ENCODE measurements at places on chromosomes 4 and X.
A peak's percentile ranks its signal among the peaks of the same experiment; 100 is the strongest.

- DNase-seq, result no peak
Measured at GRCh38 chrX:131988236-131988635, 34.9 kb upstream of the STK26 start.

DNA sequence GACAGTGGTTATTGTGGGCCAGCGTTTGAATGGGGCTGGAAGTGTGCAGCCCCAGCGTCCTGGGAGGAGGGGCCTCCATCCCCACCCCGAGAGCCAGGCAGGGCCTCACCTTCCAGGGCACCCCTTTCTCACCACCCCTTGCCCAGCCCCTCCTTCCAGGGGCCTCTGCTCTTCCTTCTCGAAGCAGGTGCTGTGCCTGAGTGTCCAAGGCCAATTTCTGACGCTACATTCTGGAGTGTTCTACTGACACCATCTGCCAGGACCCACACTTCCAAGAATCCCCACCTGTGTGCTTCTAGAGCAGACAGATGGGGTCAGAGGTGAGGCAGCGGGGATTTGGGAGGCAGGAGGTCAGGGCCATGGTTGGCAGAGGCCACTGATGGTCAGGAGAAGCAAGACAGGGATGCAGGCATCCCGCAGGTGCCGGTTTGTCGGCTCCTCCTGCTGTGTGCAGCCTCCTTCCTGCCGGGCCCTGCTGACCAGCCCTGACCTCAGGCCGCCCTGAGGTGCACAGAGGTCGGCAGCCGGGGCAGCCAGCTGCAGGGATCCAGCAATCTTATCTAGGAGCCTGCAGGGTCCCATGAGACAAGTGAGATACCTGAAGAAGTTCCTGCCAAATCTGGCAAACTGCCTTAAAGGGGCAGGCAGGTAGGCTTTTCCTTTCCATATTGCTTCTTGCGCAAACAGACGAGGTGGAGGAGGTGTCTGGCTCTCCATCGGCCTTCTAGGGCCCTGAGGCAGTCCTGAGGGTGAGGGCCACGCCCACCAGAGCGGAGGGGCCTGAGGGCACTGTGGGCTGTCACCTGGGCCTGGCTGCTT lies 18.8 kb downstream of the MSANTD1 start:
- no peak for DNase-seq

GRCh38 chr4:18106620-18107019 lies 85.1 kb upstream of the LCORL start:
- DNase-seq, result no peak

DNA sequence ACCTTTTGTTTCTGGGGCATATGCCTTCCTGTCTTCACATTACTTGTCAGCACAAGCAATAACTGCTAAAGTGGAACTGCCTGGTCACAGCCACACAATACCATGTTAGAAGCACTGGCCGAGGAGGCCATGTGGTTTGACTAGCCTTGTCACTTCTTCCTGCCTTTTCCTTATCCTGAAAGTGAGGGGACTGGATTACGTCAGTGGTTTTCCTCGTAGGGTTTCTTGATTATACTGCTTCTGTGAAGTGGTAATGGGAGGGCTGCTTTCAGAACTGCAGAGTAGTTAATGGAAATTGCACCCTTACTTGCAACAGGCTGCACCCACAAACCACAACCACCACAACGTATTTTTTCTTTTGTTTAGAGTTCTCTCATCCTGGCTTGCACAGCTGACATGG lies 26.6 kb downstream of the ZRSR2 start:
- peak; percentile 57 for DNase-seq

DNA sequence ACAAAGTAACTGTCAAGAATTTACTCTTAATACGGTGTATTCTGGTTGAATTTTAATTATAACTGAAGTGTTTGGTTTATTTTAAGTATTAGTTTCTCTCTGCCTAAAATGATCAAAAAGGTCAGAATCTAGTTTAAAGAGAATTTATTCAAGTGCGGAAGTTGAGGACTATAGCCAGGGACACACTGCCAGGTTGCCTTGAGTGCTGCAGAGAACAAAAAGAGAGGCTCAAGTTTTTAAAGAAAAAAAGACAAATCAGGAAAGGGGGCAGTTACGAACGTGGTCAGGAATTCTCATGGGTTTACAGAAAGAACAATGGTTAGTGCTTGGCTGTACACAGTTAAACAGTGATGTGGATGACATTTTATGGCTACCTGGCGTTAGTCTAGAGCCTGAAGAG lies 81.3 kb downstream of the SNX25 start:
- no peak for DNase-seq

GRCh38 chr4:100533741-100534140 lies 15.9 kb upstream of the EMCN start:
- DNase-seq, result no peak

- no peak for DNase-seq
Measured at GRCh38 chr4:88015659-88016295, 8.3 kb downstream of the PKD2 start.

DNA sequence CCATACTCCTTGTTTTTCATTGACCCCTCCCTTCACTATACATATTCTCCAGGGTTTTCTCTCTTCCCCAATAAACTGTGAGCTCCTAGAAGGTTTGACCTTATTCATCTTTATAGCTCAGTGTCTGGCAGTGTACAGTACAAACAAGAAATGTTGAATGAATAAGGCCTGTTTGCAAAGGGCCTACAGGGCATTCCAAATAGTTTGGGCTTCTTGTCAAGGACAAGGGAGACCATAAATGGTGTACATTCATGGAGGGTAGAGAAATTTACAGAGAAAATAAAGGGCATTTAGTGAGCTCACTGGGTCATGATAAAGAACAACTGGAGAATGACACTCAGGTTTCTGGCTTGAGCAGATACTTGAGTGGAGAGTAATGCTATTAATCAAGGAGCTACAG lies 47.5 kb upstream of the EIF1AX start:
- DNase-seq, result no peak

DNA sequence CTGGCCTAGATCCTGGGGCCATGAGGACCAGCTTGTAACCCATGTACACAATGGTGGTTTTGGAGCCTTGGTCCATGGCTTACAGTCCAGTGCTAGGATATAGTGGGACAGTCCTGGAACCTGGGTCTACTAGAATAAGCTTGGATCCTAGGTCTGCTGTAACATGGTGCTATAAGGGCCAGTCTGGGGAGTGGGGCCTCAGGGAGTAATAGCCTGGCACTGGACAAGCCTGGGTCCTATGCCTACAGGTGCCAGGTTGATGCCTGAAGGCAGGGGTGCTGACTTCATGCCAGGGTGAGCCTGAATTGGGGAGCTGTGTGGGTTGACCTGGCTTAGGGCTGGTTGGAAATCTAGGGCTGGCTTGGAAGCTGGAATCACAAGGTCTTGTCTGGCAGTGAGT lies 756.3 kb upstream of the ADGRL3 start:
- DNase-seq, result no peak

DNA sequence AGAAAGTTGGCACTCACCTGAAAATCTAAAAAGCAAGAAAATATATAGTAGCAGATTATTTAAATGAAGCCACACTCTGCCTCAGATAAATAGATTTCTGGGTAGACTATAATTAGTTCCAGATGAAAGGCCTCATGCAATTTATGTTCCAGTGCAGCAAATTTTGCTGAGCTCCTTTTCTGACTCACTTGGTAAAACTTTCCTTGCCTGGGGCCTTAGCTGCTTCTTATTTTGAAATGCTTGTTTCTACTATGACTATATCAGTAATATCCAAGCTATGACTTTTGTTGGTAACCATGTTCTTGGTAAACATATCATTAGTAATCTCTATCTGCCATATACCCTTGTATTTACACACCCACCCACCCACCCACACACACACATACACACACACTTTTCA lies 961.8 kb downstream of the SH3BGRL start:
- DNase-seq, result no peak

DNA sequence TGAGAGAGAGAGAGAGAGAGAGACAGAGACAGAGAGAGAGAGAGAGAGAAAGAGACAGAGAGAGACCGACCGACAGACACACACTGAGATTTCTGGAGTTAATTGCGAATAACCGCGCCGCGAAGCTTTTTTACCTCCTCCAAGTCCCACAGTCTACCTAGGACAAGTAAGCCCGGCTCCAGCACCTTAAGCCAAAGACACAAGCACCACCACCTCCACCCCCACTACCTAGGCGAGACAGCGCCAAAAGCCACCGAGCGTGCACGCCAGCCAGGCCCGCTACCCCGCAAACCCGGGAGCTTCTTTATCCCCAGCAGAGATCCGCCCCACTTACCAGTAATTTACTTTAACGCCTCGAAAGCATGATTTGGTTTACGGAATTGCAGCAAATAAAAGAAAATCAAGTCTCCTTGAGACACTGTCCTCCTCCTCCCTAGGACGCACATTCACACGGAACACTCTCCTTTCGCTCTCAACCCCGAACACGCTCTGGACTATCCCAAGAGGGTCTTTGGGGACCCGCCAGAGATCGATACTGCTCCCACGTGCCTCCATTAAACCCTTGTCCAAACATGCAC lies 649.6 kb upstream of the DIPK2B start:
- DNase-seq, result peak; percentile 16

DNA sequence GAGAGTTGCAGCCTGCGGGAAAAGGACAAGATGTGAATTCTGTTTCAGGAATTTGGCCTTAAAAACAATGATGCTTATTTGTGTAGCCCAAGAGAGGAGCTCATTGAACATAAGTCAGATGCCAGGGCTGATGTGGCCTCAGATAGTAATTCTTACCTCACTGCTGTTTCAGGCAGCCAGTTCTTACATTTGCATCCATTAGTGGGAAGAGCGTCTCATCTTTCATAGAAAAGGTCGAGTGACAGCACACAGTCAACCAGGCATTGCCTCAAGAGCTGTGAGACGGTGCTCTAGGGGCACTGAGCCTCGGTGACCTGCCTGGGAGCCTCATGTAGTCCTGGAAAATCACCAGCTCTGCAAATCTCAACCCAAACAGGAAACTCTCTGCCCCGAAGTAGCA lies 174.9 kb upstream of the FRG1 start:
- no peak for DNase-seq

GRCh38 chr4:108146819-108147218 lies 21.9 kb downstream of the LEF1 start:
- no peak for DNase-seq

- no peak for DNase-seq
Measured at GRCh38 chrX:10177601-10178000, 20.8 kb downstream of the CLCN4 start.

DNA sequence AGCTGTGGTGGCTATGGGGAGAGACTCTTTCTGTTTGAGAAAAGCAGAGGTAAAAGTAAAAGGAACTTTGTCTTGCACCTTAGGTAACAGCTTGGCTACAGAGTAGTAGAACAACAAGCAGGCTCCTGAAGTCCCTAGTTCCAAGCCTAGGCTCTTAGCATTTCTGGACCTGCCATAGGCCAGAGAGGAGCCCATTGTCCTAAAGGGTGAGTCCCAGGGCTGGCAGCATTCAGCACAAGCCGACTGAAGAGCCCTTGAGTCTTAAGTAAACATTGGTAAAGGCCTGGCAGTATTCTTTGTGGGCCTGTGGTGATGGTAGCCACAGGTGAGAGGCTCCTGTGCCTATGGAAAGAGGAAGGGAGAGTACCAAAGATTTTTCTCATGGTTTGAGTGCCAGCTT lies 38.2 kb downstream of the CSN3 start:
- DNase-seq, result no peak

DNA sequence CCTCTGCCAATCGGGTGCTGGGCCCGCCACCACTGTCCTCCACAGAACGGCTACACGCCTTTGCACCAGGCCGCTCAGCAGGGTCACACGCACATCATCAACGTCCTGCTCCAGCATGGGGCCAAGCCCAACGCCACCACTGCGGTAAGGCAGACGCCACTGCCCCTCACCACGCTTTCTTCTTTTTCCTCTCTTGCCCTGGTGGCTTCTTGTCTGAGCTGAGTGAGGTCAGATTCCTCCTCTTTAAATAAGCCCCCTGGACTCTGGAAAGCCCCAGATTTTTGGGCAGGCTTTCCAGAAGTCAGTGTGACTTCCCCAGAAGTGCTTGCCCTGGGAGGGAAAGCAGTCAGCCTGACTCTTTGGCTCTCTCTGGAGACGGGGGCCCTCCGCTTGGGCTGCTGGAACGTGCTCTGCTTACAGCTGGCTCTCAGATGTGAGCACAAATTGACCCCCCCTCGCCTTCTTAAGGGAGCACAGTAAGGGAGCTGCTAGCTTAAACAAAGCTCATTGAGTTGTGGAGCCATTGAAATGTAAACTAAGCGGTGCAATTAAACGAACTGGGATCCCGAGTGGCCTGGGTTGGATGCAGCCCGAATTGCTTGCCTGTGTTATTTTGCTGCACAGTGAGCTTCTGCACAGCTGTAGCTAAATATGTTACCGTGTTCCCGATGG lies 243.1 kb downstream of the ANK2 start:
- DNase-seq, result no peak

DNA sequence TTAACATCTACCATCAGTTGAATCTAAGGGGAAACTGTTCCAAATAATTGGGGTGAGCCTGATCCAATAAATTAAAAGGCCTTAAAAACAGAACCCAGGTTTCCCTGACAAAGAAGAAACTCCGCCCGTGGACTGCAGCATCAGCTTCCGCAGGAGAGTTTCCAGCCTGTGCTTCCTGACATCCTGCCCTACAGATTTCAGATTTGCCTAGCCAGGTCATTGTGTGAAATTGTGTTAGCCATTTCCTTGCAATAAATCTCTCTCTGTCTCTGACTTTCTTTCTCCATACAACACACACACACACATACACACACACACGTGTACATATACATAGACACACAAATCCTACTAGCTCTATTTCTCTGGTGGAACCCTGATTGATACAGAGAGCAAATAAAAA lies 48.3 kb upstream of the LCORL start:
- no peak for DNase-seq

DNA sequence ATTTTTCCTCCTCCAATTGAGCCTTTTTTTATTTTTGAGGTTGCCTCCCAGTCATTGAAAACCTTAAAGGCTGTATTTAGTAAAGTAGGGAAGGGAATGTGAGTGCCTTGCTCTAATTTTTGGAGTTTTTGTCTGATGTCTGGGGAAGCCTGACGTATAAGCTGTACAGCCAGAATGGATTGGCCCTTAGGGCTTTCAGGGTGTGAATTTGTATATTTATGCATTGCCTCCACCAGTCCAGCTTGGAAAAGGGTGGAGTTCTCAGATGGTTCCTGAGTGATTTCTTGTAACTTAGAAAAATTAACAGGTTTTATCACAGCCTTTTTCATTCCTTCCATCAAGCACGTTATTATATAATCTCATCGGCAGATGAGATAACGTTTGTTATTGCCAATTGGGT lies 8.6 kb upstream of the IL9R start:
- no peak for DNase-seq

All from CD4-positive, alpha-beta T cell treated with Interleukin-21 for 1 hour (primary cell).